Small intestine (tissue), 16 donors: ENCODE measurements at places on chromosomes 4 and X. TPM values are rescaled to one million over a fixed set of nuclear protein-coding genes. Genes with fewer than 3 reads are reported as not detected.

GRCh38 chr4:85369703-85370380 is 105.1 kb upstream of the ARHGAP24 start:
- H3K27ac ChIP-seq, result no peak overlapping the region
- H3K4me1 ChIP-seq, result no peaks in the 10 kb centered on the region
- no peak for DNase-seq

DNA sequence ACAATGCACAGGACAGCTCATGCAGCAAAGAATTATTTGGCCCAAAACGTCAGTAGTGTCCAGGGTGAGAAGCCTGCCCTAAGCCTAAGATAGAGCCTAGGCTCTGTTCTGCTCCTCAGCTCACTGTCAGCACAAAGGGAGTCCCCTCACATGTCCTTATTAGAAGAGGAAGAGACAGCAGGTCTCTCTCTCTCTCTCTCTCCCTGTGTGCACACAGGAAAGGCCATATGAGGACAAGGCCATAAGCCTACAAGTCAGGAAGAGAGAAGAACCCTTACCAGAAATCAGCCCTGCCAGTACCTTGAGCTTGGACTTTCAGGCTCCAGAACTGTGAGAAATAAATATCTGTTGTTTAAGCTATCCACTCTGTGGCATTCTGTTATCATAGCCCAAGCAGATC is 20.4 kb downstream of the FAM184B start:
- H3K4me1 ChIP-seq, result no peaks in the 10 kb centered on the region
- H3K4me3 ChIP-seq, result no peak overlapping the region
- no peaks in the 10 kb centered on the region for H3K36me3 ChIP-seq
- no peak for DNase-seq

- no peak for DNase-seq
- H3K4me1 ChIP-seq, result no peaks in the 10 kb centered on the region
- H3K27ac ChIP-seq, result no peak overlapping the region
- H3K36me3 ChIP-seq, result no peaks in the 10 kb centered on the region
- no peak overlapping the region for H3K4me3 ChIP-seq
Observed at GRCh38 chr4:32771491-32771890, 2051.3 kb downstream of the PCDH7 start.

The ASB11 gene
- 0.01 TPM for polyA plus RNA-seq

DNA sequence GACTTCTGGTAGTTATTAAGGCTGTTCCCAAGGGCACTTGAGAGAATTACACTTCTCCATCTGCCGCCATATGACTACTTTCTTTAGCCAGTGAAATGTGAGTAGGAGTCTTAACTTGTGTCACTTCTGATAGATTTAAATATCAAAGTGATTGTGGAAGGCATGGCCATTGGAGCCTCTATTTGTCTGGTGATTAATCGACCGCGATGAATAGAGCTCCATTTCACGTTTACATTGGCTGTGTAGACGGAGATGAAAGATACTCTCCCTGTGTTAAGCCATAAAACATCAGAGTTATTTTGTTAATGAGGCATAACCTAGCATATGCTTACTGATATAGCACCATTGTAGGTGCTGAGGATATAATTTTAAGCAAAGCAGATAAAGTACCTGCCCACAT is 852.4 kb downstream of the CCSER1 start:
- no peaks in the 10 kb centered on the region for H3K27me3 ChIP-seq
- no peak overlapping the region for H3K27ac ChIP-seq
- DNase-seq, result no peak
- H3K4me1 ChIP-seq, result no peaks in the 10 kb centered on the region

DNA sequence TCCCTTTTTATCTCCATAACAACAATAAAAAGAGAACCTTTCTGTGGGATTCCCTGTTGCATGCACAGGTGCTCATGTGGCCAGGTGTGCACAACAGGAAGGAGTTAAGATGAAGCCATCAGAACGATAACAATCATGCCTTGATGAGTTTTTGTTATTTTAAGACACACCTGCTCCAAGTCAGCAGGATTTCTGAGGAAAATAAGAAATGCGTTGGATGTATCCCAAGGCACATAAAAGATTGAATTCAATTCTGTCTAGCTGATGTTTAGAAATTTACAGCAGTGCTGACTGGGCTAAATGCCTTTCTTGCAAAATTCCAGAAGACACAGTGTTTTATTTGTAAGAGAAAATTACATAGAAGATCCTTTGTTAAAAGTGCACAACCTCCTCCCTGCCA is 1678.2 kb downstream of the ARAP2 start:
- no peak for DNase-seq
- no peak overlapping the region for H3K27ac ChIP-seq
- H3K27me3 ChIP-seq, result no peaks in the 10 kb centered on the region
- H3K4me1 ChIP-seq, result no peaks in the 10 kb centered on the region

The CSN2 gene
- not detected for polyA plus RNA-seq

GRCh38 chrX:1754077-1754476 is 139.2 kb downstream of the ASMT start:
- H3K36me3 ChIP-seq, result no peaks in the 10 kb centered on the region
- H3K4me3 ChIP-seq, result no peak overlapping the region
- H3K4me1 ChIP-seq, result no peaks in the 10 kb centered on the region

DNA sequence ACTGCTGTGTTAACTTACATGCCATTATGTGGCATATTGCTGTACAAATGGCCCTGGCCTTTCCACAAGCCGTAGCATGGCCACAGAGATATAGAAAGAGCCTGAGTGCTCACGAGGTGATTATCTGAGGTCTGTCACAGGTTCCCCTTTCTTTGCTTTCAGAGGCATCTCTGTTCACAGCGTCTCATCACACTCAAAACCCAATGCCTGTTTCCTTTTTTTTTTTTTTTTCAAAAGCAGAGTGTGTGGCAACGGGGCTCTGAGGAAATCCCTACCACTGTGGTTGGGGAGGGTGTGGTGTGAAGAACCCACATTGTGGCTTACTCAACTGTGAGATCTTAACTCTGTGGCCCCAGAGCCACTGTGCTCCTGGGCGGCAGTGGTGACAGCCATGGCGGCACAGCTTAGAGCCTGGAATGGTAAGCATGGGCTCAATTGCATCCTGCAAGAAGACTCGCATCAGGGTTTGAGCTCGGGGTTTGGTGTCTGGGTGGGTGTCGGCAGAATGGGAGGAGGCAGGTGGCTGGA is 30.8 kb downstream of the RTL5 start:
- H3K36me3 ChIP-seq, result no peaks in the 10 kb centered on the region
- H3K27me3 ChIP-seq, result no peaks in the 10 kb centered on the region
- no peak overlapping the region for H3K4me3 ChIP-seq
- no peak overlapping the region for H3K27ac ChIP-seq
- DNase-seq, result no peak

The DTHD1 gene
- polyA plus RNA-seq, result 0.27 TPM

The FGF16 gene
- polyA plus RNA-seq, result not detected

DNA sequence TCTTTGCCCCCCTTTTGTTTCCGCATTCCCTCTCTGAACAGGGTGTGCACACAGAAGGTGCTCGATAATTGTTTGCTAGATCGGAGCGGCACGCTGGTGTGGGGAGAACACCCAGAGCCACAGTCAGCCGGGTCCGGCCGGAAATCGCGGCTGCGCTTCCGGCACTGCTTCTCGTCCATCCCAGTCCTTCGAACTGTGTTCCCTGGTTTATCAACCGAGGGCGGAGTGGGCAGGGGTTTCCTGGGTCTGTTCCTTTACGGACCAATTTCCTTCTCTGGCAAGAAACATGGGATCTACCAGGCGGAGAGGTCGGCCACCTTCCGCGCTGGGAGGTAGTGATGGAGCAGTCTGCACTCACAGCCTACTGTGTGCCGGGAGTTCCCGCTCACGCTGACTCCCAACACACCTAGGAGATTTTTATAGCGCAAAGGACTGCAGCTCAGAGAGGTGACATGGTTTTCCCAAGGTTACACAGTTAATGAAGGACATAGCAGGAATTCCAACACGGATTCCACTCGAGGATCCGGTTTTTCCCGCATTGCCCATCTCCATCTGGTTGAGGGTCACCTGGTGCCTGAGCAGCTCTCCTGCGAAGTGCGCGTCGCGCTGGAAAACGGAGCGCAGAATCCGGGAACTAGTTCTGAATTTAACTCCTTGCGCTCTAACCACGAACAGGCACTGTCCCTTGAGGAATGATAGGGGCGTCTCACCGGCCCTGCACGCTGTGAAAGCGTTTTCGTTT is 6.8 kb downstream of the MSX1 start:
- H3K27me3 ChIP-seq, result peaks cover 86% of the 10 kb centered on the region
- no peaks in the 10 kb centered on the region for H3K36me3 ChIP-seq
- no peak overlapping the region for H3K4me3 ChIP-seq

DNA sequence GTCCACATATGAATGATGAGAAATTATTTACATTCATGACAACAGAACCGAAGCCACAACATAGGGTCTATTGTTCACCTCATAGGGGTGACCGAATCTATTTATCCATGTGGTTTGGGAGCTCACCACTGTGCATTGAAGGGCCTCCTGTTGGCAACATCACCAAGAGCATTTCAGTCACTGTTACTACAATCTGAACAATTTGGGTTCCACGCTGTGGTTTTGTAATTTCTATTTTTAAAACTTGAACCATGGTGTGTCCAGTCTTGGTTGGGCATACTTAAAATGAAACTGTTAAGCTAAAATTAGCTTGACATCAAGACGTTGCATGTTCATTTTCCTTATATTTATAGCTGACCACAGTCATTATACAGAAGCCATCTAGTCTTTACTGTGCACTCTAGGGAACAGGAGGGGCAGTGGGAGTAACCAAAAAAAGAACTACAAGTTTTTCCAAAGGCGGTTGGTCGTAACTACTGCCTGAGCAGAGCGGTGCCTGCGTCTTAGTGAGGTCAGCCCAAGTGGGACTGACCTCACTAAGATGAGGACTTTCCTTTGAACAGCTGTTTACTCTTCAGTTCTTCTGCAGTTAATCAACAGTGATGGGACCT is 192.1 kb downstream of the SPRY1 start:
- peak; percentile 50 for DNase-seq
- H3K27me3 ChIP-seq, result no peaks in the 10 kb centered on the region
- peak overlapping the region; percentile 62 for H3K27ac ChIP-seq
- H3K4me3 ChIP-seq, result no peak overlapping the region
- no peaks in the 10 kb centered on the region for H3K36me3 ChIP-seq
- H3K4me1 ChIP-seq, result peaks cover 3% of the 10 kb centered on the region

DNA sequence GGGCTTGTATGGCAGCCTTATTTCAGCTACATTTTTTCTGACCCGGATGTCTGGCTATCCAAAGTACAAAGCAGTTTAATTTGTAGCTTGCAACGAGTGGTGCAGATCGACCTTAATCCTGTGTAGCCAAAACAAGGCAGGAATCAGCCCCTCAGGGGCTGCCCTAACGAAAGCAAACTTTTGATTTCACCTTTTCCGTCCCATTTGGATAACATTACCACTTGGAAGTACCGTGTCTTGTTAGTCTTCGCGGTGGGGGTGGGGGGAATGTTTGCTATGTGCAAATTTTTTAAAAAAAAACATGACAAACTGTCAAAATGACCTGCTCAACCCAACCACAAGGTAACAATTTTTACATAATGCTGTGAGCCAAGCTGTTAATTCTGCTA is 766 bp upstream of the DNAJB14 start:
- H3K4me3 ChIP-seq, result peak overlapping the region; percentile 74
- no peak for DNase-seq
- H3K36me3 ChIP-seq, result no peaks in the 10 kb centered on the region
- H3K4me1 ChIP-seq, result peaks cover 9% of the 10 kb centered on the region
- no peaks in the 10 kb centered on the region for H3K27me3 ChIP-seq
- H3K27ac ChIP-seq, result peak overlapping the region; percentile 97

- peaks cover 20% of the 10 kb centered on the region for H3K27me3 ChIP-seq
- H3K4me3 ChIP-seq, result no peak overlapping the region
- no peak overlapping the region for H3K27ac ChIP-seq
- DNase-seq, result no peak
- no peaks in the 10 kb centered on the region for H3K4me1 ChIP-seq
Observed at GRCh38 chr4:8144359-8144758, 14.3 kb downstream of the ABLIM2 start.

DNA sequence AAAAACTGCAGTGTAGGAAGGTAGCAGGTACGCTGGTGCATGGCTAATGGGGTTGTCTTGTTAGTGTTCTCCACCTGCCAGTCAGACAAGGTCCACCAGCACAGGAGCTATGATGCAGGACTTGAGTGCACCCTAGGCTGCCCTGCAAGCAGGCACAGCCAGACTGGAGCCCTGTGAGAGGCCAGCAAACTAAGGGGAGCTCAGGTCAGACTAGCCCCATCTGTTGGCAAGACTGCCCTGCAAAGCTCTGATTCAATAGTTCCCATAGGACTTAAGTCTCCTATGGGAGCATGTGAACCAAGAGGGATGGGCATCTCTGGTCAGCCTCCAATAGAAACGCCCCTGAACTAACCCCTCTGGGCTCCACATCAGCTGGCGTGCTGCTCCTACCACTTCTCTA is 1307.3 kb downstream of the C4orf33 start:
- no peaks in the 10 kb centered on the region for H3K27me3 ChIP-seq
- no peaks in the 10 kb centered on the region for H3K36me3 ChIP-seq
- H3K27ac ChIP-seq, result no peak overlapping the region
- DNase-seq, result no peak
- no peak overlapping the region for H3K4me3 ChIP-seq

DNA sequence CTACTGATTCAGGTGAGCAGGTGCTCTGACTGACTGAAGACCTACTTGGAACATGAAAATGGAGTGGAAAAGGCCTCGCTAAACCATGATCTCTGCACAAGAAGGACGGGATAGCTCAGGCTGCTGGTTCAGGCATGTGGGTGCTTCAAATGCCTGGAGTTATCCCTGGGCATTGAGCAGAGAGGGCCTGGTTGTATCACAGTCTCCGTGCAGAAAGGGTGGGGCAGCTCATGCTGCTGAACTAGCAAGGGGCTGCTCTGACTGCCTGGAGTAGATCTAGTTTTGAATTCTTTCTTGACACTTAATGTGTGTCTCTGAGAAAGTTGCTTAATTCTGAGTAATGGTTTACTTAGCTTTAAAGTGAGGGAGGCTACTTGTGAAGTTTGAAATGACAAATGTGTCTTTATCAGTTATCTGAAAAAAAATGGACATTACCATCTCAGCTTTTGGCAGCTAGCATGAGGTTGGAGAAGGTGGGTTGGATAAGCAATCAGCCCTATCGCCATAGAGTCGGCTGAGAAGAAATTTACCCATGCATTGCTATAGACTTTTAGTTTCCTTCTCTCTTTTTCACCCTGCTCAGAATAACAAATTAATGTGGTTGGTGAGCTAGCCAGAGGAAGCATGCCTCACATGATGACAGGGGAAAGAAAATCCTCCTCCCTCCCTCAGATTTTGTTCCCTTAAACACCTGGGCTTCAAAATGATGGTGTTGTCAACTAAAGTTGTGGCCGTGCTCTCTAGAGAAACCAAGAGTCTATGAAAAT is 832.4 kb downstream of the STIM2 start:
- H3K36me3 ChIP-seq, result no peaks in the 10 kb centered on the region
- no peak overlapping the region for H3K27ac ChIP-seq
- H3K27me3 ChIP-seq, result no peaks in the 10 kb centered on the region
- H3K4me3 ChIP-seq, result no peak overlapping the region

GRCh38 chr4:6507345-6507744 is 34.9 kb upstream of the PPP2R2C start:
- no peak overlapping the region for H3K27ac ChIP-seq
- no peaks in the 10 kb centered on the region for H3K27me3 ChIP-seq
- no peak for DNase-seq
- no peak overlapping the region for H3K4me3 ChIP-seq

The AR gene
- not detected for polyA plus RNA-seq

The SRPX2 gene
- 5.5 TPM for polyA plus RNA-seq

DNA sequence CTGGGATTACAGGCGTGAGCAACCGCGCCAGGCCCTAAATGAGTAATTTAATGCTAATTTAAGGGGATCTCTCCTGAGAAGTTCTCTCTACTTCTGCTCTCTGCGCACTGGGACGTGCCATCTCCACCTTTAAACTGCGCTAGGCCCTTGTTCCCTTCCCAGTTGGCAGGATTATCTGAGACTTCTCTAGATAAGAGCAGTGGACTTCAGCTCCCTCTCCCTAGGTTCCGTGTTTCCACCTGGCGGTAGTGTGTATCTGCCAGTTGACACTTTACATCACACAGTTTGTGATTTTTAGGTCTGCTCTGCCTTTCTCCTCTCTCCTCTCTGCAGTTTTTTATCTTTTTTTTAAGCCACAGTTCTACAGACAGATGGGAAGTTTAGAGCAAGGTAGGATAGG is 40.2 kb downstream of the ARHGAP10 start:
- no peak overlapping the region for H3K4me3 ChIP-seq
- no peaks in the 10 kb centered on the region for H3K36me3 ChIP-seq
- DNase-seq, result peak; percentile 91
